Kidney (tissue), 22 donors: ENCODE measurements at places on chromosomes 4 and X. TPM values are rescaled to one million over a fixed set of nuclear protein-coding genes. Genes with fewer than 3 reads are reported as not detected.

HTN3 gene
- not detected for polyA plus RNA-seq

PPP1R2C gene
- not detected for polyA plus RNA-seq

TSPAN6 gene
- polyA plus RNA-seq: 60.1 TPM

EXOC1L gene
- polyA plus RNA-seq: not detected

ZCCHC18 gene
- 3.3 TPM for polyA plus RNA-seq

MCF2 gene
- polyA plus RNA-seq: 2.2 TPM

STBD1 gene
- 1.3 TPM for polyA plus RNA-seq

DIPK2B gene
- polyA plus RNA-seq: 4.6 TPM

- peak; percentile 87 for DNase-seq
These were observed at the start of gene MSL3 for GRCh38 chrX:11757719-11758399. Gene MSL3, plus strand, starts transcription at chrX:11758237. Its CDS starts 27 bp downstream, at chrX:11758264.

DNA sequence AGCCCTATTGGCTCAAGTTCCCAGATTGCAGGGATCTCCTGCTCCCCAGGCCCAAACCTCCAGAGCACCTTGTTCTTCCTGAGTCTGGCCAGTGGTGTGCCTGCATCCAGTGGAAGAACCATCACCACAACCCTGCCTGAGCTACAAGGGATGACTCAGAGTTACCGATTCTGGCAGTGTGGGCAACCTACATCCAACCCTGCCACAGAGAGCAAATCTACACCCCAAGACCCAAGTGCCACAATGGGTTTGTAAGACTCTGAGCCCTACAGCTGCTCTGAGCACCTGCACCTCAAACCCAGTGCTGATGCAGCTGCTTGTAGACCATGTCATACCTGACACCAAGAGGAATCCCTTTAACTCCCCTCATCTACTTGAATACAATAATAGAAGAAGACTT, 110.0 kb downstream of the SOWAHB start:
- DNase-seq: no peak

GRCh38 chr4:10032625-10033024, 11.3 kb upstream of the SLC2A9 start:
- DNase-seq: no peak

- no peak for DNase-seq
These were observed 23.2 kb upstream of the AMOT start for GRCh38 chrX:112863850-112864249.

- DNase-seq: peak; percentile 14
These were observed 229.2 kb upstream of the INTU start for GRCh38 chr4:127403471-127404084.

DNA sequence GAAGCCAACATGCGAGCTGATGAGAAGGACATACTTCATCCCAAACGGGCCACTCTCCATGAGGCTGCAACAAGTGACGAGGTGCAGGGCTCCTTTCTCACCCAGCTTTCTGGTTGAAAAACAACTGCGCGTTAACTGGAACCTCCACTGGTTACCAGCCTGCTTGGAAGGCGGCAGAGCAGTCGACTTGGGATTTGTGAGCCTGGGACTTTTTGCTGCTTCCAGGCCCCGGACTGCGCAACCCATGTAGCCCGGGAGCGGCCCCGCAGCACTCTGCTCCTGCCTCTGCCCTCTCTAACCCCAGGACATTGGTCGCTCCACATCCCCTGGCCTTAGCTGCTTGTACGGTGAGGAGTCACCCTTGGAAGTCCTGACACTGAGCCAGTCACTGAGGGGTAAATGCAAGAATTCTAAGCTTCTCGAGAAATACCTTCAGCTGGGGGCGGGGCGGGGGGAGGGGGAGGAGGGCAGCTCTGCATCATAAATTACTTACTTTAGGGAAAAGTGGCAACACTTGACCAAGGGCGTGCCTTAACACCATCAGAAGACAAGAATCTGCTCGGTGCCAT, 72.7 kb downstream of the MTMR1 start:
- no peak for DNase-seq

DNA sequence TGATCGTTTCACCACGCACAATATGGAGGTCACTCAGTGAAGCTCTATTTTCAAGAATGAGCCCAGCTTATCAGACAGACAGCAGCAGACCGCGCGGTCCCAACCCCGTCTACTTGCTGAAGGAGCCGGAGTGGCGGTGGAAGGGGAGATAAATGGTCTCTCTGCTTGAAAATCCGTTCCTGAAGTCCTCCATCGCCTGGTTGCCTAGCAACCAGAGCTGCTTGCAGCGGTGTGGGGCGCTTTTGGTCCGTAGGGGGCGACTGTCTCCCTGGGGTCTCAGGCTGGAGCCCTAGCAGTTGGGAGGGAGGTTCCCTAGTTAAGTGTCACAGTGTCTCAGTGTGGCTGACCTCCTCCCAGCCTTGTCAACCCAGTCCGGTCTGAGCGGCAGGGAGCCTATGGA, 8.3 kb upstream of the DLG3 start:
- DNase-seq: no peak

- DNase-seq: peak; percentile 78
These were observed at the start of gene USP11 for GRCh38 chrX:47232803-47233332. Gene USP11, plus strand, starts transcription at chrX:47233009. Its CDS starts 35 bp downstream, at chrX:47233044.

GRCh38 chr4:125590158-125590557, 275.4 kb downstream of the FAT4 start:
- peak; percentile 38 for DNase-seq

DNA sequence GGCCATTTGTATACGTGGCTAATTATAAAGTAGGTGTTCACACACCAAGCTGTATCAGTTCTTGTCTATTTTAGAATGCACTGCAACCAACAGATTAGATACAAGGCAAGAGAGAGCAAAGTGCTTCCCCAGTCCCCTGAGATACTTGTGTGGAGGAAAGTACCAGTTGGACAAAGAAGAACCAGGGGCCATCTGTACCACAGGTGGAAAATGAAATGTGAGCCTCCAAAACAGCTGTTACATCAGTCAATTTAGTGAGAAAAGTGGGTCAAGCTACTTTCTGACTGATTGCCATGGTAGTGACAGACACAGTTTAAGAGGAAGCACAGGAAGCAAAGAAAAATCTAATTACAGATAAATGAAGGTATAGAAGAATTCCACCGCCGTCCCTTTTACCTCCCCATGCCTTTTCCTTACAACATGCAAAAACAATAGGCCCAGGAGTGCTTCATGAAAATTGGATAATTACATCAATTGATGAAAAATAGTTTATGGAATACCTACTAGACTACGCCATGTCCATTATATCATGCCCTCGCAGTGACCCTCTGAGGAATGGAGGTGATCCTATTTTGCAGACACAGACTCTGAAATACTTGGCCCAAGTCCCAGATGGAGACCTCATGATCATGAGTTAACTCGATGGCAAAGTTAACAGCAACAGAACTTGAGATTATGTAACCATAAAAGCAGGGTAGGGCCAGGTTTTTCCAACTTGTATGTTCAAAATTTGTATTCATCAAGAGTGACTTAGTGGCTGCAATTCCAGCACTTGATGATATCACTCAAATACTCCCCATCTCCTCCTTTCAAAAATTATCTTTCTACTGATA, 15.8 kb downstream of the SMPX start:
- no peak for DNase-seq

DNA sequence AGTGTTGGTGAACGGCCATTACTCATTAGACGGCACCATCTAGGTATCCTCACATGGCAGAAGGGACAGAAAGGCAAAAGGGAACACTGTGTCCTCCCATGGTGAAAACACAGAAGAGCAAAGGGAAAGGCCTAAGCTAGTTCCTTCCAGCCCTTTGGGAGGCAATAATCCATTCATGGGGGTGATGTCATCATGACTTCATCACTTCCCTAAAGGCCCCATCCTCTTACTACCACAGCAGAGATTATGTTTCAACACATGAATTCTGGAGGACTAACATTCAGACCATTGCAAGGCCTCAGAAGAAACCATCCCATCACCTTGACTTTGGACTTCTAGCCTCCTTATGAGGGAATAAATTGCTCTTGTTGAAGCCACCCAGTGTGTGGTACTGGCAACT, 238.2 kb downstream of the MGST2 start:
- no peak for DNase-seq

DNA sequence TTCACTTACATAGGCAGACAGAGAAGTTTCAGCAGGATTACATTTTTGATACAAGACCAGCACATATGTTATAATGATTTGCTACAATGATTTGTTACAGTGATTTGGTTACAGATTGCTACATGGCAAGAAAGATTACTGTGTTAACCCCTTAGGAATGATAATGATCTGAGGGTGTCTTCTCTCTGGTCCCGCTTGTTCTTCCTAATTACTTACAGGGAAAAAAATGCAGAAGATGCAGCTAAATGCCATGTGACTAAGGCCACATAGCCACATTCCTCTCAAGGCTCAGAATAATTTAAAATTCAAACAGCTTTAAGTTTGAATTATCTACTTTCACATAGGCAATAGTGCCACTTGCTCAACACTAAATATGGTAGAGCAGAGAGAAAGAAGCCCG, 9.7 kb upstream of the LAP3 start:
- DNase-seq: no peak

- DNase-seq: peak; percentile 74
These were observed at the start of gene FGF5 for GRCh38 chr4:80266253-80266901. Gene FGF5, plus strand, starts transcription at chr4:80266664. Its CDS starts 161 bp downstream, at chr4:80266825.

DNA sequence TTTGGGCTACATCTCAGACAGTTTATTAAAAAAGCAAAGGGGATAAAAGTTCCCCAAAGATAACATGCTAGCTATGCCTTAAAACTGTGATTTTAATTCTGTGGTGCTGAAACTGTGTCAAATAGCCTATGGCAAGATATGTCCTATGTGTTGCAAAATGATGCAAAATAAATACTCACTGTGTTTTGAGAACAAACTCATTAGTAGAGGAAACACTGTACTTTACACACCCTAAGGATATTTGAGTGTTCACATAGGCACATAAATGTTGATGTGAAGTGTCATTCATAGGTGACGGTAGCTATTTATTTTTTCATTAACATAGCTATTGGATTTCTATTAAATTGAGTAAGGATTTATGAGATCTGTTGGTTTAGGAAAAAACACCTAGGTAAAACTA, 351.9 kb downstream of the FAT4 start:
- no peak for DNase-seq

GRCh38 chr4:152903658-152904057, 32.5 kb upstream of the FHDC1 start:
- no peak for DNase-seq

DNA sequence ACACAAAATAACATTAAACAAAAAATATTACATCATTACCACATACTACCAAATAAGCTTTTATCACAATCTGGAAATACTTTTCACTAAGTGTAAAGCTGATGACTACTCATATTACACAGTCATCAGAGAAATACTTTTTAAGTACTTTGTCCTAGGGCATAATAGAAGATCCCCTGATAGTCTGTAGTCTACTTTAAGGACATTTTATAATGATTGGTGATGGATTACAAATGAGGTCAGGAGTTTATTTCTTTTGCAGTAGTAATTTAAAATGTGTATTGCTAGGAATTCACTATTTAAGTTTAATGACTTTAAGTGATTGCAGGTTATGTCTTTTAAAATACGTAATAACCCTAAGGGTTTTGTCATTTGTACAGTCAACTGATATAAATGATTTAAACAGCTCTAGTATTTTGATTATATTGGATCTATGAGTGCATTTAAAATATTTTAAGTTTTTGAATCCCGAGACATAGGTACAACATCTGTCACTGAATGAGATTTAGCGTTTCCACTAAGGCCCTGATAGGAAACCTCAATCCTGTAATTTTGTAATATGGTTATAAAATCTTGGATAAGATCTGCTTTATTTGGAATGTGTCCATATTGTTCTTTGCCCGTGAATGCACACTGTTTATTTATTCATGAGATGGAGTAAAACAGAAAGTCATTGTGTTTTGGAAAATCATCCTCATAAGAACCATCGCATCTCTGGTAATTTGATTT, 189.5 kb downstream of the ARAP2 start:
- peak; percentile 29 for DNase-seq

GRCh38 chrX:41877167-41877566, 46.2 kb downstream of the CASK start:
- DNase-seq: peak; percentile 2

DNA sequence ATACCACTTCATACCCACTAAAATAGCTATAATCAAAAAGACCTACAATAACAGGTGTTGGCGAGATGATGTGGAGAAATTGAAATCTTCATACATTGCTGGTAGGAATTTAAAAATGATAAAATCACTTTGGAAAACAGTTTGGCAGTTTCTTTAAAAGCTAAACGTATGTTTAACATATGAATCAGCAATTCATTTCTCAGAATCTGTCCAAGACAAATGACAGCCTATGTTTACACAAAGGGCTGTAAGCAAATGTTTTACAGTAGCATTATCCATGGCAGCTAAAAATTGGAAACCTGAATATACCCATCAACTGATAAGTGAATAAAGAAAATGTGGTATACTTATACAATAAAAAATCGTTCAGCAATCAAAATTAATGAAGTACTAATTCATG, 33.0 kb upstream of the ABCG2 start:
- DNase-seq: no peak

DNA sequence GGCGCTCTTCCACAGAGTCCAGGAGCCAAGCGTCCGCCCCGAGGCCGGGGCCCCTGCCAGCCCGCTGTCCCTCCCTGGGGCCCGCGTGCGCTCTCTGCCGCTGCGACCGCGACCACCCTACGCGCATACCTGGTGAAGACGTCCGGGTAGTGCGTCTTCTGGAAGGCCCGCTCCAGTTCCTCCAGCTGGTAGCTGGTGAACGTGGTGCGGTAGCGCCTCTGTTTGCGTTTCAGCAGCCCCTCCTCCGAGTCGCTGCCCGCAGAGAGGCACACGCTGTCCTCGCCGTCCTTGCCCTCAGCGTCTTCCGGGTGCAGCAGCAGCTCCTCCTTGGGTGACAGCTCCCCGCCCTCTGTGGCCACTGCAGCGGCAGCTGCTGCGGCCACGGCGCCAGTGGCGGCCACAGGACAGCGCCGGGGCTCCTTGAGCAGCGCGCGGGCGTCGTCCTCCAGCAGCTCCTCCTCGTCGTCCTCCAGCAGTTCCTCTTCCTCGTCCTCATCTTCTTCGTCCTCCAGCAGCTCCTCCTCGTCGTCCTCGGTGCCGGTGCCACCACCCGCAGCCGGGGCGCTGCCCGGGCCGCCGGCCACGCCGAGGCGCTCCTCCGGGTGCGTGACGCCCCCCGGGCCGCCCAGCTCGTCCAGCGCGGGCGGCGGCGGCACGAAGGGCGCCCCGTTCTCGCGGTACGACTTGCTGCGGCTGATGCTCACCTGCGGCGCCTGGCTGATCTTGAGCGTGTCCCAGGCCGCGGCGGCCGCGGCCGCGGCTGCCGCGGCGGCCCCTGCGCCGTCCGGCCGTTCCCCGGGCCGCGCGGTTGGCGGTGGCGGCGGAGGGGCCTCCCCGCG, 2.8 kb downstream of the ARX start:
- DNase-seq: no peak

DNA sequence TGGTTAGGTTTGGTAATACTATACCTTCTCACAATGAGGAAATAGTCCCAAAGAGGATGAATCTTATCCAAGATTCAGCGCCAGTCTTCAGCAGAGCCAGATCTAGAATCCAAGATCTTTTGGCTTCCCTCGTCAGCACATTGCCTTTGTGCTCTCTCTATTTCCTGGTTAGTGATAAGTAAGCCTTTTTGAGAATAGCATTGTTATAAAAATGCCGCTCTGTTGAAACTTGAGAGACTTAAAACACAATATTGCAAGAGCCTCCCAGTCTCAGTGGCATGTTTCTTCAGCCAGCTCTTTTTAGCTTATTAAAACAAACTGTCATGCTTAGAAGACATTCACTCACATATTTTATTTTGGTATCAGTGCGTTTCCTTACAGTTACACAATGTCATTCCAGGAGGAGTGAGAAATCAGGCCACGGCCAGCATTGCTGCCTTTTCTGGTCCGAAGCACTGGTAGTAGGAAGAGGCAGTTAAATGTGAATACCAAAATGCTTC, 141.4 kb downstream of the KLHL8 start:
- DNase-seq: no peak

GRCh38 chr4:7960790-7961655, 21.4 kb upstream of the AFAP1 start:
- DNase-seq: peak; percentile 95
